Activated T-cell treated with anti-CD3 and anti-CD28 coated beads, Interleukin-2, amount 50 U/mL, for 72 hours (primary cell): ENCODE measurements at places on chromosomes 7 and 10. TPM values are rescaled to one million over a fixed set of nuclear protein-coding genes. Genes with fewer than 3 reads are reported as not detected.

TUBAL3 gene
- total RNA-seq, result not detected

- DNase-seq, result no peak
Measured at GRCh38 chr10:125085258-125086054, 74.9 kb downstream of the CTBP2 start.

WNT16 gene
- total RNA-seq, result not detected

GRCh38 chr7:117648203-117648866, 168.5 kb downstream of the CFTR start:
- DNase-seq, result no peak

- no peak for DNase-seq
Measured at GRCh38 chr7:1431634-1432380, 27.5 kb downstream of the MICALL2 start.

GSTO2 gene
- 6.8 TPM for total RNA-seq

HECW1 gene
- not detected for total RNA-seq

ATAD1 gene
- total RNA-seq, result 54.2 TPM

DNA sequence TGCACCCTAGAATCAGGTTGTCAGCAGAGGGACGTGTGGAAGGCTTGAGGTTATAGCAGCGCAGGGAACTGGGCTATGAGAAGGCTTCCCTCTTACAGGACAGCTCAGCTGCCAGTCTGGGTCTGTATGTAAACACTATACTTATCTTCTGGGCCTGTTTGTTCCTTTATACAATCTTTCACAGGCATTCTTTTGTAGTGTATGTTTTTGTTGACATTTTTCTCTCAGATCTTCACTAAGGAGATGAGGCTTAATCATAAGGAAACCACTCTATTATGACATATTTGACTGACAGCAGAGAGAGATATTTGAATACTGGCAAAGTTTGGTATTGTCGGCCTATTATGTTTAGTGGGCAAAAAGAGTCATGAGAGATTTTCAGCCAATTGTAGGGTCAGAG, 929 bp downstream of the GBF1 start:
- DNase-seq, result no peak

GRCh38 chr7:139681463-139681755, 96.4 kb downstream of the HIPK2 start:
- DNase-seq, result peak; percentile 34

DNA sequence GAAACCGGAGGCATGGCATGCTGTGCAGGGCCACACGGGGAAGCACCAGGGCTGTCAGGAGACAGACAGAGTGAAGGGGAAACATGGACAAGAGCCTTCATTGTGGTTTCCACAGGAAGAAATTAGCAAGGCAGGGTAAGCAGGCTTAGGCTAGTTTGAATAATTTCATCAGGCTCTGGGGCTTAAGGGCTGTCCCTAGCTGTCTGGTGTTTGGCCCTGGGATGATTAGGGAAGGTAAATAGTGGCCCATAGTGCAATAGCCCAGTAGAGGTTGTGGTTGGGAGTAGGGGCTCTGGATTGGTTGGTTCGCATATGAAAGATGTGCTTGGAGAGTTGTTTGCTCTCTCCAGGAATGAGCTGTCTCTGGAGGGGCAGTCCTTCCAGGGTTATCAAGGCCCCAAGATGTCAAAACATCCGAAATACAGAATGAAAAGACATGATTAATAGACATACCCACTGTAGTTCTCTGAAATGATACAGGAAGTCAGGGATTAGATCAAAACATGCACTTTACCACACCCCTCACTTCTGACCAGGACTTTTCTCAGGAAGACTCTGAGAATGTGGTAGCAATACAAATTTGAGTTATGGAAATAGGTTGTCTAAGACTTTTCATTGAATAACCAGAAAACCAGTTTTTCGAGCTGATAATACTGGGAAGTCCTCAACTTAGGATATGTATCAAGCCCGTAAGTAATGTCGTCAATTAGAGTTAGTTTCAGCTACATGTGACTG, 224.9 kb upstream of the NFE2L3 start:
- no peak for DNase-seq

DNA sequence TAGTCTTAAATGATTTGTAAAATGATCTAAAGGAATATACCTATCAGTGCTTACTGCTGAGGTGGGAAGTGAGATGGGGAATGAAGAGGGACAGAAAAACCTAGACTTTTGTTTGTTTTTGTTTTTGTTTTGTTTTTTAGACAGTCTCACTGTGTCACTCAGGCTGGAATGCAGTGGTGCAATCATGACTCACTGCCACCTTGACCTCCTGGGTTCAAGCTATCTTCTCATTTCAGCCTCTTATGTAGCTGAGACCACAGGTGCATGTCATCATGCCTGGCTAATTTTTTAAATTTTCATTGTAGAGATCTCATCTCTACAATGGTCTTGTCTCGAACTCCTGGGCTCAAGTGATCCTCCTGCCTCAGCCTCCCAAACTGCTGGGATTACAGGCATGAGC, 116.4 kb upstream of the SEM1 start:
- no peak for DNase-seq

DNA sequence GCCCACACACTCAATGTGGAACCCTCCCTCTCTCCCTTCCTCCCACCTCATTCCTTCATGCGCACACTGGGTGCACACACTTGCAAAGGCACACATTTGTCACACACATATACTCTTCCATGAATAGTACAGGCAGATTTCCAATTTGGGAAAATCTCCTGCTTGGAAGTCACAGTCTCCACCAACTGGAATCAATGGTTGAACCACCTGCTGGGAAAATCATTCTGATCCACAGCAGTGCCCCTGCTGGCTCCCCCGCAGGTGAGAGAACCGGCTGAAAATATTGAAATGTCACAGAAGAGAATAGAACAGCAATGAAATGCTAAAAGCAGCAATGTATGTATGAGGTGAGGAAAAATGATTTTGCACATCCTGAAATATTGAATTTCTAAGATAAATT, 232.7 kb downstream of the ADAM12 start:
- DNase-seq, result no peak

GPER1 gene
- 0.24 TPM for total RNA-seq

NIPSNAP2 gene
- 57.0 TPM for total RNA-seq

- no peak for DNase-seq
Measured at GRCh38 chr7:122298618-122299017, 5.9 kb downstream of the FEZF1 start.

DNA sequence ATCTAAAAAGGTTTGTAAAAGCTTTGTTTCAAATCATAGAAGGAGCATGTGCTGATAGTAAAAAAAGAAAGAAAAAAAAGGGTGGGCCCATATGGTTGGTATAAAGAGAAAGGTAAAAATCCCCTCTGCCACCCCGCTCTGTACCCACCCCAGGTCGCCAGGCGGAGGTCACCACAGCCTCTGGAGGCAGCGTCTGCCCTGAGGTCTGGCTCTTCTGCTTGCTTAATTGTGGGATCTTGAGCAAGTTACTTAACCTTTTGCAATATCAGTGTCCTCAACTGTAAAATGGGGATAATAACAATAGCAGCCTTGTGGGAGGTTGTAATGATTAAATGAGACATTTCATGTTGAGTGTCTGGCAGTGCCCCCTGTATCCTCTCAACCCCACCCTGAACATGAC, 10.7 kb upstream of the PCBD1 start:
- DNase-seq, result no peak

GRCh38 chr7:124764051-124764846, 1.3 kb downstream of the GPR37 start:
- no peak for DNase-seq

HOXA4 gene
- 0.79 TPM for total RNA-seq

GUSB gene
- 52.9 TPM for total RNA-seq

DNA sequence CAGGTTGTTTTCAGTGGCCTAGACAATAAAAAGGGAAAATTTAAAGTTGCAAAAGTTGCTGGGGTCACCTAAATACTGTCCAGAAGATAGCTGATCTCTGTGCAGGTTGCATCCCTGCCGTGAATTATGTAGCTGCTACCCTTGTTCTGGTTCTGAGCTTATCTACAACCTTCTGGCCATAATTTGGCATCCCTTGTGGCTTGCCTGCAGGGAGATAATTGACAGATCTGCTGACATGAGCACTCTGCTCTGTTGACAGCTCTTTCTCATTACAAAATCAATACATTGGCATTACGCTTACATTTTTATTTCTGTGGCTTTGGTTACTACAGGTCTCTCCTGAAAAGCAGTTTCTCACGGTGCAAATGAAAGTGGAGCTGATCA, 29.3 kb upstream of the HECTD2 start:
- no peak for DNase-seq

- DNase-seq, result no peak
Measured at GRCh38 chr7:80637911-80638765, at the start of gene CD36. CD36 (plus strand) TSS chr7:80638642; CDS start chr7:80646741, 8,099 bp downstream.

PLEKHS1 gene
- total RNA-seq, result not detected

SPDYE16 gene
- 0.58 TPM for total RNA-seq

DNA sequence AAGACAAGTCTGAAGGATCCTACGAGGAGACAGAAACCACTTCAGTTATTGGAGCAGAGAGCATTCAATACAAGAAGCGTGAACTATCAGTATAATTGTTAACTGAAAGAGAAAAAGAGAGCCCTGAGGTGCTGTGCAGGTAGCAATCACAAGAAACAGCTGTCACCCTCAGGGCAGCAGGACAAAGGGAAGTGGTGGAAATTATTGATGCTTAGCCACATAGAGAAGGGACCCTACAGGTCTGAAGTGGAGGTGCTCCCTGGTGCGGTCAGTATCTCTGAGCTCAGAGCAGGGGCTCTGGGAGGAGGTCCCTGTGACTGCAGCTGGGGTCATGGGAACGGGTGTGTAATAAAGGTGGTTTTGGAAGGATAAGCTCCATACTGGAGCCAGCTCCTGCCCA, 97.8 kb upstream of the KLF6 start:
- no peak for DNase-seq

GRCh38 chr7:5448378-5449037, 24.9 kb upstream of the TNRC18 start:
- no peak for DNase-seq

- DNase-seq, result no peak
Measured at GRCh38 chr7:55078465-55079372, 59.9 kb downstream of the EGFR start.

- DNase-seq, result no peak
Measured at GRCh38 chr10:62284221-62284620, 15.6 kb upstream of the RTKN2 start.

SLC13A1 gene
- not detected for total RNA-seq

DNA sequence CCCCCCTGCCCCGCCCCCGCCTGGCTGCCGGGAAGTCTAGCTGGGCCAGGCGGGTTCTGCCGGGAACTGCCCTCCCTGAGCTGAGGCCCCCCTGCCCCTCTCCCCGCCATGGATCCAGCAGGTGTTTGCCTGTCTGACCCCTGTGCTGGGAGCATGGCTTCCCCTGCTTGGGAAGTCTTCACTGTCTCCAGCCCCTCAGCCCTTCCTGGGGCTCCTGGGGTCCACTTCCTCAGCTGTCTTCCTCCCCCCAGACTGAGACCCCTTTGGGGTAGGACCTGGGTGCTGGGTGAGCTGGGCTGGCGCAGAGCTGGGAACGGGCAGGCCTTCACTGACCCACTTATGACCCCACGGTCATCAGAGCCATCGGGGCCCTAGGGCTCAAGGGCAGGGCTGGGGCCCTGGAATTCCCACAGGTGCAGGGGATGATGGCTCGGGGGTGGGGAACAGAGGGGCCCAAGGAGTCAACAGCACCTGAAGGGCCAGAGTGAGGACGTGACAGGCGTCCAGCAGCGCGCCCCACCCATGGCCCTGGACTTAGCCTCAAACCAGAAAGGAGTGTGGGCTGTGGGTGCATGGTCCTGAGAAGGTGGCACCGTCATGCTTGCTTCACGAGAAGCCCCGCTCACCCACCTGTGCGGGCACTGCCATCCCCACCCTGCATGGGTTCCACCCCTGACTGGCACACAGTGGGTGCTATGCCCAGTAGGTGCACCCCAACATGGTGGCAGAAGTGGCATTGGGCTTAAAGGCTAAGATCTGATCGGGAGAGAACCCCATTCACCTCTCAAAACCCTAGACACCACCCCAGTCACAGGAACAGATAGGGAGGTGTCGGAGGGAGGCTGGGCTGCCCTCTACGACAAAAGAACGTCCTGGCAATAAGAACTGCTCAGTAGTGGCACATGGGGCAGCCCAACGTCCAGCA, 16.2 kb upstream of the TNRC18 start:
- no peak for DNase-seq

DNA sequence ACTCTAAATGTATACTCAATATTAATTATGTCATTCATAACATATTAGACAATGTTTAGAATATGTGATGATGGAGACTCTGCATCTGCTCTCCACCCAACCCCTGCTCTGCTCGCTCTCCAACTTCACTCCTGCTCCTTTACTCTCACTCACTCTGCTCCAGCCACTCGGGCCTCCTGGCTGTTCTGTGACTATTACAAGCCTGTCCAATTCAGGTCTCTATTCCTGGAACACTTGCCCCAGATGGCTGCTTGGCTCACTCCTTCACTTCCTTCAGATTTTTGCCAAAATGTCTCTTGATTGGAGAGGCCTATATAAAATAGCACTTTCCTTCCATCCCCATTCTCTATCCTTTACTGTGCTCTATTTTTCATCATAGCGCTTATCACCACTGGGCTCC, 84.8 kb downstream of the HBP1 start:
- no peak for DNase-seq

DNA sequence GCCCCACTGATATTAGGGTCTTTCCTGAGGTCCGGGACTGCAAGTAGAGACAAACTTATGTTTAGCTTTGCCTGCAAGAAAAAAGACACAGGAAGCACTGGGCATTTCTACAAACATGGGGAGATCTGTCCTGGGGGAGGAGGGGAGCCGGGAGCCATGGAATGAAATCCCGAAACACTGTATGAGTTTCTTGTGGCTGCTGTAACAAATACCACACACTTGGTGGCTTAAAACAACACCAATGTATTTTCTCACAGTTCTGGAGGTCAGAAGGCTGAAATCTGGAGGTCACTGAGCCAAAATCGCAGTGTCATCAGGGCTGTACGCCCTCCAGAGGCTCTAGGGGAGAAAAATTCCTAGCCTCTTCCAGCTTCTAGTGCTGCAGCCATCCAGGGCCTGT, 114.0 kb upstream of the CHST15 start:
- DNase-seq, result no peak

DNA sequence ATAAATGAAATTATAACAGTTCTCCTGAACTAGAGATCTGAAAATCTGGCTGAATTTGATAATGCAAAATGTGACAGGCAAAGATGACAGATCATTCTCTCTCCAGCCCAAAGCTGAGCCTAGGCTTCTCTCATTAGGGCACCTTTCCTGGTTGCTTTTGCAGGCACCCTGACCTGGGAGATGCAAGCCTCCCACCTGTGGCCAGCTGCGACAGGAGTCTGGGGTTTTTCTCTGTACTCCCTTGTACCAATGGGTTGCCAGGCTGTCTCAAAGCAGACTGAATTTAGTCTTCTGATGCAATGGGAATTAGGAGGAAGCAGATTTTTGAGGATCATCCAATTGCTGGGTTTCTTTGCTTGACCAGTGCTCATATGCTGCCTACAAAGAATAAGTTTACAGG, 85.0 kb upstream of the EFCAB10 start:
- no peak for DNase-seq
